ENCODE measurements at places on chromosomes 13 and 19.

GRCh38 chr13:44971656-44972595, 17.3 kb downstream of the NUFIP1 start:
- no peak for DNase-seq

GRCh38 chr19:33419788-33420130, 46.2 kb downstream of the CEBPG start:
- DNase-seq = no peak

- DNase-seq = peak; percentile 71
Observed at GRCh38 chr19:52922841-52923777, at the start of gene ZNF888. Gene ZNF888 (minus strand): TSS chr19:52923428. CDS start chr19:52917873, 5,555 bp downstream.

- no peak for DNase-seq
Observed at GRCh38 chr13:95298169-95298965, 2.9 kb downstream of the ABCC4 start.

DNA sequence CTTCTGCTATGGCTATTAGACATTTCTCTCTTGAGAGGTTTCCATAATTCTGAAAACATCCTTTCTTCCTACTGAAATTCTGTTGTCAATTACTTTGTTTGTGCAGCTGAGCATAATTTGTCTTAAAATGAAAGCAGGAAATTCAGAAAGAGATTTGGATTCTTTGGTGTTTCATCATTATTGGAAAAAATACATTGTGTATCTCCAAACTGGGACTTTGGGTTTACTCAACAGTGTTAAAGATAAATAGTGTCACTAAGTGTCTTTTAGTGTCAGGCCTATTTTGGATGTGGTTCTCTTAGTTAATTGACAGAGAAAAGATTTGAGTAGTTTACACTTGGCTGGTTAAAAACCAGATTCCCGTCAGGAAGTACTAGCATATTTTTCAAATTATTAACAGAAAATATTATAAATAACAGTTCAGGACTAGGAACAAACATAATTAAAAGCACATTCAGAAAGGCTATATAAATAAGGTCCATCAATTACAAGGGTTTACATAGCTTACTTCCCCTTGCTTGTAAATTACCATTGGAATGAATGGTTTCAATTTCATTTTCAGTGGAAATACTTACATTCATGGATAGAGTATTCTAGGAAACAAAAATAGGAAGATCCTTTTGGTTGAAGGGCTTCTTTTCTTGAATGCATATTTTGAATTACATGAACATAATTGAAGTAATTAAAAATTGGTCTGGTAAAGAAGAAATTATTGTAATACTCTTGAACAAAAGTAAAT, 483.1 kb downstream of the GPC6 start:
- no peak for DNase-seq

DNA sequence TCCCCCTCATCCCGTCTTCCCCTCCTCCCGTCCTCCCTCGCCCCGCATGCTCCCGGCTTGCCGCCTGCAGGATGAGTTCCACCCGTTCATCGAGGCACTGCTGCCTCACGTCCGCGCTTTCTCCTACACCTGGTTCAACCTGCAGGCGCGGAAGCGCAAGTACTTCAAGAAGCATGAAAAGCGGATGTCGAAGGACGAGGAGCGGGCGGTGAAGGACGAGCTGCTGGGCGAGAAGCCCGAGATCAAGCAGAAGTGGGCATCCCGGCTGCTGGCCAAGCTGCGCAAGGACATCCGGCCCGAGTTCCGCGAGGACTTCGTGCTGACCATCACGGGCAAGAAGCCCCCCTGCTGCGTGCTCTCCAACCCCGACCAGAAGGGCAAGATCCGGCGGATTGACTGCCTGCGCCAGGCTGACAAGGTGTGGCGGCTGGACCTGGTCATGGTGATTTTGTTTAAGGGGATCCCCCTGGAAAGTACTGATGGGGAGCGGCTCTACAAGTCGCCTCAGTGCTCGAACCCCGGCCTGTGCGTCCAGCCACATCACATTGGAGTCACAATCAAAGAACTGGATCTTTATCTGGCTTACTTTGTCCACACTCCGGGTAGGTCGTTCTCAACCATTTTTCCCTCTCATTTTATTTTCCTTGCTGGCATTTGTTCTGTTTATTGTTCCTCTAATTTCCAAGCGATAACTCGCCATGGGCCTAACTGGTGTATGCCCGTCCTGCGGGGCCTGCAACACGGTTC, 29.8 kb downstream of the NFIX start:
- DNase-seq = no peak

- DNase-seq = no peak
Observed at GRCh38 chr13:112346173-112346898, 29.8 kb upstream of the SPACA7 start.

GRCh38 chr19:17539238-17540117, 16.0 kb upstream of the COLGALT1 start:
- DNase-seq = peak; percentile 92

DNA sequence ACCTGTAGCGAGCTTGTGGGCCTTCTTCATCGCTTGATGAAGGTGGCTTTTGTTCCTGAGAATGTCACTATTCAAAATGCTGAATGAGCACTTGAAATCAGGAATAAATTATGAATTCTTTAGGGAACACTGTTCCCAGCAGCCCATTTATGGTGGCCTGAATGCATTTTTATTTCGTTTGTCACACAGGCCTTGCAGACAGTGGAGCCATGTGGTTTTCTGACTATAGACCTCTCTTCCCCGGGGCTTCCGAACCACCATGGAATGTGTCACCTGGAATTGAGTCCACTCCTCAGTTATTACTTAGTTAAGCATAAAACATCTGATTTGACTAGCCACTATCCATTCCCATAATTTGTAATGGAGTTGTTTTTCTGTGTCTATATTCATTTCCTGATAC, 396.9 kb downstream of the IRS2 start:
- DNase-seq = no peak

- DNase-seq = no peak
Observed at GRCh38 chr19:36771261-36772231, 1.1 kb downstream of the ZNF850 start.

GRCh38 chr19:46659151-46660007, 1.6 kb downstream of the DACT3 start:
- no peak for DNase-seq

GRCh38 chr19:53868091-53868891, 608 bp downstream of the MYADM start:
- DNase-seq = no peak

GRCh38 chr19:869245-870177, 10.0 kb downstream of the CFD start:
- no peak for DNase-seq

DNA sequence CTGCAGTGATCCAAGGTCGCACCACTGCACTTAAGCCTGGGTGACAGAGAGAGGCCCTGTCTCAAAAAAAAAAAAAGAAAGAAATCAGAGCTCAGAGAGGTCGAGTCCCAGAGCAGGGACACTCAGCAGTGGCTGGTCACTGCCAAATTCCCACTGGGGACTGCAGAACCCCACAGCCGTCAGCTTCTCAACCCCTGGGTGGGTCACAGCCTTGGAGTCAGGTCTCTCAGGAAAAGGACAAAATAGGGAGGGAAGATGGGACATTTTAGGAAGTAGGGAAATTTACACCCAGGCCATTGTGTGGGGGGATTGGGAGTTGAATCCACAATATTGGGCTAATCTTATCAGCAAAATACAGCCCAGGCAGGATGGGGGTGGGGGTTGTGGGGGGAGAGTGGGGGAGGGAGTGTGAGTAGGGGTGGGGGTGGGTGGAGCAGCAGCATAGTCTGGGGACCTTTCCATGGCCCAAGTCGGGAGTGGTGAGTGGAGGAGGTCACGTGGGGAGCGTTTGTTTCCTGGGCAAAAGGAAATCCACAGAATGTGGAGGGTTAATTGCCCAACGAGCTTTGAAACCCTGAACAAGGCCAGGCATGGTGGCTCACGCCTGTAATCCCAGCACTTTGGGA, 5.0 kb upstream of the CCDC194 start:
- DNase-seq = no peak

Measured in activated CD4-positive, CD25-positive, alpha-beta regulatory T cell (primary cell).